Hematopoietic multipotent progenitor cell treated with erythropoietin and hydrocortisone succinate and interleukin-3 and kit ligand, for 4 days (in vitro differentiated cells): ENCODE measurements at places on chromosomes 6 and 20.

DNA sequence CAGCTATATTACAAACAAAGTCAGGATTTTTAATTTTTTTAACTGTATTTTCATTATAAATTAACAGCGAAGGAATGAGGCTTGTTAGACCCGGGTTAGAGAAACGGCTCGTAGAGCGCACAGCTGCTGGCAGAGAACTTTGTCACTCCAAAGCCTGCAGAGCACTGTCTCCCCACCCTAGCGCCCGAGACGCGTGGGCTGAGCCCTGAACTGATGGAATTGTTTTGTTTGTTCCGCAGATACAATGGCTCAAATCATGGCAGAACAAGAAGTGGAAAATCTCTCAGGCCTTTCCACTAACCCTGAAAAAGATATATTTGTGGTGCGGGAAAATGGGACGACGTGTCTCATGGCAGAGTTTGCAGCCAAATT is 810 bp downstream of the LAMP5 start:
- no peak for DNase-seq

GRCh38 chr6:148548749-148549140 is 198.1 kb upstream of the UST start:
- DNase-seq = no peak

DNA sequence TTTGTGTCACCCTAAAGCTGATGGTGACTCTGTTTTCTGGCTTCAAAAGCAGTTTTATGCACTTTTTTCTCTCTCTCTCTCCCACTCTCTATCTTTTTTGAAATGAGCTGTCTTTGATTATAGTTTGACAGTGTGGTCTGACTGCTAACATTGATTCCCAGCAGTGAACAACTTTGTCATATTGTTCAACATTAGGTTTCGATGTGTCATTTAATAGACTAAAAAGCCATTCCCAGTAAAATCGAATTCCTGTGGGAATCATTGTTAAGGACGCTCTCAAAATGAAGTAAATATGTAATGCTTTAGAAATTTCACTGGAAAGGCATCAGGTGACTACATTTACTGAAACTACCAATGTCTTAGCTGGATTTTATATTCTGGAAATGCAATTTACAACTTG is 69.9 kb upstream of the FLRT3 start:
- no peak for DNase-seq

DNA sequence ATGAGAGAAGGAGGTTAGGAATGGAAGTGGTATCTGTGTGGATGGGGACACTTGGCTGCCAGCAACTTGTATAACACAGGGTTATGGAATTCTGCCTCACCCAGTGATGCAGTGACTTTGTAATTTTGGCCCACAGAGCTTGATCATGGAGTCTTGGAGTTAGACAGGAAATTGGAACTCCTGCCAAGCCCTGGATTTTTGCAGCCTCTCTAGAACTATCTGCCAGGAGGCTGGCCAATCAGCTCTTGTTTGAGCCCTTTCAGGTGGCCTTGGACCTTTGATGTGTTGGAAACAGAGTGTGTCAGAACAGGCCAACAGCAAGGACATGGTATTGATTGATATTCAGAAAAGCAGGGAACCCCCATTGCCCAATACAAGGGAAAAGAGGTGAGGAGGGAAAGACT is 157.7 kb upstream of the GGTLC1 start:
- DNase-seq = no peak

GRCh38 chr6:72367439-72367838 is 254.4 kb upstream of the KCNQ5 start:
- DNase-seq = no peak

- no peak for DNase-seq
Measured at GRCh38 chr6:56815436-56815835, 139.5 kb upstream of the BEND6 start.

DNA sequence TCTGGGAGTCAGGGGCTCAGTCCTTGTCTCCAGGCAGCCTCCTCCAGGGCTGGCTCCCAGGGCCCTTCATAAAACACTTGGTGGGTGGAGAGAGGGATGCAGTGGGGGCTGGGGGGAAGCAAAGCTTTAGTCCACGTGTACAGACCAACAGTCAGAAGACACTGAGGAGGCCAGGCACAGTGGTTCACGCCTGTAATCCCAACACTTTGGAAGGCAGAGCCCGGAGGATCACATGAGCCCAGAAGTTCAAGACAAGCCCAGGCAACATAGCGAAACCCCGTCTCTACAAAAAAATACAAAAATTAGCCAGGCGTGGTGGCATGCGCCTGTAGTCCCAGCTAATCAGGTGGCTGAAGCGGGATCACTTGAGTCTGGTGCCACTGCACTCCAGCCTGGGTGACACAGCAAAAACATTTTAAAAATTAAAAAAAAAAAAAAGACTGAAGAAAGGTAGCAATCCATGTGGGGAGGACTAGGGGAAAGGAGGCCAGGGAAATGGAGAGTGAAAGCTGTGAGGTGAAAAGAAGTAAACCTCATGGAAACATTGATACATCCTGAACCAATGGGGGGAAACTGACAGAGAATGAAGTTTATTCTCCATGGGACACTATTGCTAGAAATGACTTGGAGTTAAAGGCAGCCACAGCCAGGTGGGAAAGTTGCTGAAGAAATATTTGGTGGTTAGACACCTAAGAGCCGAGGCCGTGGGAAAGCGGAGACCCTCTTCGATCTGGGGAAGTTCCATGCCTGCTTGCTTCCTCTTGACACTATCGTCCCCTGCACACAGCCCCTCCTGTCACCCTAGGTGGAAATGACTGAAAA is 35.4 kb downstream of the PIM1 start:
- peak; percentile 80 for DNase-seq

- DNase-seq = no peak
Measured at GRCh38 chr6:143754204-143754603, 76.4 kb downstream of the PHACTR2 start.

DNA sequence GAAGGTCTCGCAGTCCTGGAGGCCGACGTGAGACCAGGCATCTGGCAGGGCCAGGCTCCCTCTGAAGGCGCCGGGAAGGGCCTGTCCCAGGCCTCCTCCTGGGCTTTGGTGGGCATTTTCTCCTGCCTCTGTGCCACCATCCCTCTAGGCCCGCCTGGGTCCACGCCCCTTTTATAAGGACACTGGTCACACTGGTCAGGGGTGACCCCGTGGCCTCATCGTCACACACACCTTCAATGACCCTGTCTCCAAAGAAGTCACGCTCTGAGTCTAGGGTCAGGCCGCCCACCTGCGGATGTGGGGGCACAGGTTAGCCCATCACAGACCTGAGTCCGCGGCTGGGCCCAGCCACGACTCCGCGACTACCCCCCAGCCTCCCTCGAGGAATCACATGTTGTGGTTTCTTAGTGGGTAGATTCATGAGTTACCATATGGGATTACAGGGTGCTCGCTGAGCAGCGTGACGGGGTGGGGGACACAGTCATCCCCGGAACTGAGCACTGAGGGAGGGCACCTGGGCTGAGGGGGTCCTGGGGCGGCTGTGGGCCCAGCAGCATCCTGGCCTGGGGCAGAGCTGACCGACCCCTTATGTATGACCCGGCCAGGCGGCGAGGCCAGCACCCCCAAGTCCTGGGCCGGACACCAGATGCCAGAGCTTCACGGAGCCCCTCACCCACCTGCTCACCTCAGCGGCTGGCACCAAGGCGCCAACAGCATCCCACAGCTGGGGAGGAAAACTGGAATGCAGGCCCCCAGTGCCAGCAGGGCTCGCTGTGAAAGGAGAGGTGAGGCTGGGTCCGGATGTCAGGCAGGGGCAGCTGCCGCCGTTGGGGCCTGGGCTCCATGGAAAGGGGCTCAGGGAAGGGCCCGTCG is 115.9 kb downstream of the DLL1 start:
- DNase-seq = no peak

DNA sequence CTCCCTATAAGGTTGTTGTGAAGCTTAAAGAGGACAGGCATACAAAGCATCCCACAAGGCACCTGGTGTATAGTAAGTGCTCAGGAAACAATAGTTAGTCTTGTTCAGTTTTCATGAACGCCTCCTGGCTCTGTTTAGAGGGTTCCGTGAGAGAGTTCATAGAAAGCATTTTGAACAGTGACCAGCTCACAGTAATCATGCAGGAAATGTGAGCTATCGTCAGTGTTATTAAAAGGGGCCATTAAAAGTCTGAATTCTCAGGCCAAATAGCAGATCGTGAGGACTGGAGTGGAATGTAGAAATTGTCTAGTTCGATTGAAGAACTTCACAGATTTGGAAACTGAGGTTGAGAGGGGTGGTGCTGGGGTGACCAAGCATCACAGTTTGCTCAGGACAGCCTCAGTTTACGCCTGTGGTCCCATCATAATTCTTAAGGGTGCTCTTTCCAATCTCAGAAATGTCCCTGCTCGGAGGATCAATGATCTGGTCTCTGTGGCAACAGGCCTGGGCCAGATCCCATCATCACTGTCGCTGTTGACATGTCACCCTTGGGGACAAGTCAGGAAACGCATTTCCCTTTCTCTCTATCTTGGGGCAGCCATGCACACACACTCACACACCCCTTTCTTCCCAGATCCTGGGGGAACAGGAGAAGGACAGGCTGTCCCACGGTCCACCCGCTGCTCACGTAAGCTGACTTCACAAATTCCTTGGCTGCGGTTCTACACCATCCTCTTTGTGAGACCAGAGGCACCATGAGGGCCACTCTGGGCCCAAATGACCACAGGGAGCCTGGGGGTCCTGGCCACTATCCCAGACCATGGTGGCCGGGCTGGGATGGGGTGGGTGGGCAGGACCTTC is 7.2 kb downstream of the TGM2 start:
- DNase-seq = no peak

DNA sequence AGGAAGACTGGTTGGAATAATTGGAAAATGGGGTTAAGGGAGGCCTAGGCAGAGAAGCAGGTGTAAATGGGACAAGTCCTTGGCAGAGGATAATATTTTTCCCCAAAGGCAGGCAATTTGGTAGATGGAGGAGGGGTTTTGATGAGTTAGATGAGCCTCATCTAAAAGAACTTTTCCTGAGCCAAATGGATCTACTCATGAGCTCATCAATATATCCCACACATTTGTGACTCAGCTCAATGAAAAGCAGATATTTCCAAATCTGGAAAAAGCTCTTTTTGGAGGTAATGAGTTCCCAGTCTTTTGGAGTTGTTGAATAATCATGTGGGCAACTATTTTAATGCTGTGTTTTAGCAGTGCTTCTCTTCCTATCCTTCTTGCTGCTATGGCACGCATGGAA is 685.5 kb upstream of the CITED2 start:
- no peak for DNase-seq

DNA sequence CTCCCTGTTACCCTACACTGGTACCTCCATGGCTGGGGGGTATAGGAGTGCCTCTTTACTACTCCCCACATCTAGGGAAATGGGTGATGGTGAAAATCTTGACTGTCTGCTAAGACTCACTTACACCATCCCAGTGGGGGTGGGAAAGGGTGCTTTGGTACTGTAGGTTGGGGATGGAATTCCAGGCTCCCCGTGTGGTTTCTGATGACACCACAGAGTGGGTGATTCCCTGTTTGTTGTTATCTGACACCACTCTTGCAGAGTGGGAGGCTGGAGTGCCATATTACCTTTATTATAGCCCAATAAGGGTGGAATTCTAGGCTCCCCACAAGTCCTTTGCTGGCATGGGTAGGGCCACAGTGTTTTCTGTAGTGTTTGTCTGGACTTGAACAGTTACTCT is 264.6 kb upstream of the MAN1A1 start:
- no peak for DNase-seq

GRCh38 chr6:83978324-83978734 is 55.2 kb upstream of the MRAP2 start:
- no peak for DNase-seq

DNA sequence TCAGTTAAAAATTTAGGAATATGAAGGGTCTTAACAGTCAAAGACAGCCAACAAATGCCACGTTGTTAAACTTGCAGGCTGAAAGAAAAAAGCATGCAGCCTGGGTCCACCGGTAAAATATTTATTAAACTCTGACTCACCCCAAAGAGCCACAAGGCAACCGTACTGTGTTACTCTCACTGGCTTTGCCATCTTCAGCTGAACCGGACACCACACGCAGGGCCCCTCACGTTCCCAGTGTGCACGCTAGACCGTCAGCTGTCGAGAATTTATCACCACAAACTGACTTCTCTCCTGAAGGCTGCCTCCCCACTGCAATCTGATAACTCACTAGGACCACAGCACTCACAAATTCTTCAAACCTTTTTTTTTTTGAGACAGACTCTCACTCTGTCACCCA is 30.7 kb downstream of the HUS1B start:
- DNase-seq = peak; percentile 29

GRCh38 chr20:9458138-9458796 is 56.1 kb upstream of the LAMP5 start:
- peak; percentile 44 for DNase-seq

DNA sequence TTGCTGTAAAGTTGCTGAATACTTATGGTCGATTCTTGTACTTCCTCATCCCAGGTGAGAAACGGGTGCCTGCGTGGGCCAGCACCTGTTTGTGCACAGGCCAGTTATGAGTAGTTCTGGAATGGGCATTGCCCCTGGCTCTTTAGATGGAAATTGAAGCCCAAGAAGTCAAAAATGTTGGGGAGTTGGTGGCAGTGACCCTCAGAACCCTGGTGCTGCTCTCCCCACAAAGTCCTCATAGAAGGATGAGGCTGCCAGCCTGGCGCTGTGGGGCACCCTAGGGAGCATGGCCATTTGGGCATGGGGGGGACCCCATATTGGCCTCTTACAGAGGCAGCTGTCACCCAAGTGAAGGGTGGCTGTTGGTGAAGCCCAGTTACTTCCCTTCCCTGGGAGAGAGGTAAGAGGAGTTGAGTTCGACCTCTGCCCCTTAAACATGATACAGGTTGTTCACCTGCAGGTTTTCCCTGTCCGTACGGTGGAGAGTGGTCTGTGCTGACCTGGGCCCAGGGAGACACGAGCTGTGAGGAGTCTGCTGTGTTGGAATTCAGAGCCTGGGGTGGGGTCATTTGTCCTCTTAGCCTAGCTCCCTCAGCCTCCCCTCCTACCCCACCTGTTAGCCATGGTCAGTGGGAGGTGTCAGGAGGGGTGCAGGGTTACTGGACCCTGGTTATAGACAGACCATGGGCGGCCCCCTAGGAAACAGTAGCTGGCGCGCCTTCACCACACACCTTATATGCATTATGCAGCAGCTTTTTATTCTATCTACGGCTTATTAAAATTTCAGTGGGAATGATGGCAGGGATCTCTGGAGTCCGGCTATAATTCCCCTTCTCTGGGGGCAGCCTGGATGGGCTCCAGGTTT is 4.9 kb downstream of the HMGA1 start:
- no peak for DNase-seq

- peak; percentile 46 for DNase-seq
Measured at GRCh38 chr20:21102603-21103311, 3.4 kb downstream of the LINC00237 start.

- DNase-seq = no peak
Measured at GRCh38 chr6:169906688-169907418, 155.4 kb downstream of the ERMARD start.

DNA sequence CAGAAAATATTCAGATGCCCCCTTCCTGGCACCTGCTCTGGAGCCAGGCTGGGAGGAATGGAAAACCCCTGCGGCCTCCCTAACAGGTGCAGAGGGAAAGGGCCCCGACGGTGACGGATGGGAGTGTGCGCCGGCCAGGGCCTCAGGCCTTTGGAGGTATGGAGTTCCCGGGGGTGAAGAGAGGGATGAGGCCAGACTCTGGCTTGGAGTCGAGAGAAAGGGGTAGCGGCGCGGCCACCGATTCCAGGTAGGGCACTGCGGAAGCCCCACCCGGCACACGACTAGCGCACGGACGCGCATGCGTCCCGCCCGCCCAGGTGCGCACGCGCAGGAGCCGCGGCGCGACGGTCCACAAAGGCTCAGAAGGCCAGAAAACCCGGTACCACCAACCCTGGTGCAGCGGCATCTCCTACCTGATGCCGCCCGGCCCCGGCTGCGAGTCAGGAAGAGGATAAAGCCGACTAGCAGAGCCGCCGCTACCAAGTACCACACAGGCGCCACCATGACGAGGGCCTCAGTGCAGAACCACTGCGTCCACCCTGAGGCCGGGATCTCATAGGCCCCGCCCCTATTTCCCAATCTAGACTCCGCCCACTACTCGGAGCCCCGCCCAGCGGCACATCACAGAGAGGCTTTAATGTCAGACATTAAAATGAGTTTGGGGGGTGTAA is at the start of gene DDRGK1:
DDRGK1 (minus strand) TSS at position 559 of the 671 bp plus-strand sequence; CDS start at position 504, 55 bp downstream.
- DNase-seq = peak; percentile 95
